ENCODE measurements at places on chromosomes 11 and 22. TPM values are rescaled to one million over a fixed set of nuclear protein-coding genes. Genes with fewer than 3 reads are reported as not detected.

The MUC15 gene
- polyA plus RNA-seq, result not detected

The PLCB3 gene
- 0.10 TPM for polyA plus RNA-seq

The CSF2RB gene
- 10.6 TPM for polyA plus RNA-seq

The CHID1 gene
- 46.5 TPM for polyA plus RNA-seq

The SYT13 gene
- polyA plus RNA-seq, result not detected

The GRAMD1B gene
- 5.5 TPM for polyA plus RNA-seq

The HBG2 gene
- polyA plus RNA-seq, result not detected

The C11orf87 gene
- not detected for polyA plus RNA-seq

The OR8G1 gene
- not detected for polyA plus RNA-seq

The DNHD1 gene
- 0.65 TPM for polyA plus RNA-seq

The SC5D gene
- 8.0 TPM for polyA plus RNA-seq

The CYB5R2 gene
- not detected for polyA plus RNA-seq

Data from CD4-positive, CD25-positive, alpha-beta regulatory T cell (primary cell).